ENCODE measurements at places on chromosomes 3 and 15.

DNA sequence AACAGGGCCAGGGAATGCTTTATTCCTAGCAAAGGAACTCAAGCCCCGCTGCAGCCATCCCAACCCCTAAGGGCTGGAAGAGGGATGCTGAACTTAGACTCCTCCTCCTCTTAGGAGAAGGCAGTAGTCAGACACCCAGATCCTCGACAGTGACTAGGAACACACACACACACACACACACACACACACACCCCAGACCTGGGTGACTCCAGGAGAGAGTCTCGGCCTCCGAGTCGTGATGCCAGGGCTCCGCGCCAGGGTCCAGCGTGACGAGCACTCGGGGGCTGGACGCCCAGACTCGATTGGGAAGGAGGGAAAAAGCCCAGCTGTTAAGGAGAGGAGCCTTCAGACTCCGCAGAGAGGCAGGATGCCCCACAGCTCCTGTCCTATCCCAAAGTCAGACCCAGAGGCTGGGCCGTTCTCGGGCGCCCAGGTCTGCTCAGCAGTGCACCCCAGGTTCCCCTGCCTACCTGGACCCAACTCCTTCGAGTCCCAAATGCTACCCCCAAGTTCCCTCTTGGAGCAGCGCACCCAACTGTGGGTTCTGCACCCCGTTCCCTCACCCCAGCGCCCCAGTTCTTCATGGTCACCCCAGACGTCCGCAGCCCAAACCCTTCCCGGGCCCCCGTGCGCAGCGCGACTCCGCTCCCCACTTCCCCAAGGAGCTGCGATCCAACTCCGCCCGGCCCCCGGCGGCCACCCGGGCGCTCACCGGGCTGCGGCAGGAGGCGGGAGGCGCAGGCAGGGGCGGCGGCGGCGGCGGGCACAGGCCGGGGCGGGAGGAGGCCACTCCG lies 421 bp downstream of the BMF start:
- DNase-seq, result no peak

- DNase-seq, result no peak
These were observed 14.2 kb upstream of the TSEN2 start for GRCh38 chr3:12470111-12470510.

DNA sequence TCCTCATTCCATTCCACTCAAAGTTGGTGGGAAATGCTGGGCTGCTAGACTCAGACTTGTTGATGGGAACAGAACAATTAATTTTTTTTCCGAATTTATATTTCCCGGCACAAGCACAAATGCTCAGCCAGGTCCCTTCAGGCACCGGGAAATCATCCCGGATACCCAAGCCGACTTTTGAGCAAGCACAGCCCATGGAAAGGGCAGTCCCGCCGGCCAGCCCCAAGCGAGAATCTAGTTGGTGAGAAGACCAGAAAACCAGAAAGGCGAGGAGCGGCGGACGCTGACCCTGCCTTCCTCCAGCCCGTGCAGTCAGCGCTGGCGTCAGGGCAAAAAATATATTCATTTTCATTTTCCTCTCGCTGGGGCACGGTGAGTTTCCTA lies 763 bp upstream of the ZIC4 start:
- DNase-seq, result no peak

DNA sequence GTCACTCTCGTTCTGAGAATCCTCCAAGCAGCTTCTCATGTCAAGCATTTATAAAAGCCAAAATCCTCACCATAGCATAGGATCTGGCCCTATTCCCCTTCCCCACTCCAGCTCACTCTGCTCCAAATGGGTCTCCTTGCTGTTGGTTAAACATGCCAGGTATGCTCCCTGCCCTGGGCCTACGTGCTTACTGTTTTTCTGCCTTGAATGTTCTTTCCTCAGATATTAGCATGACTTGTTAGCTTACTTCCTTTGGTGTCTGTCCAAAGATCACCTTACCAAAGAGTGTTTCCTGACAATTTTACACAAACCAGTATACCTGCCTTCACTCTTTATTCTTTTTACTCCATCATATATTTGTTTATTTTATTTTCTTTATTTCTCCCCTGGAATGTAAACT lies 33.1 kb upstream of the MYO5C start:
- DNase-seq, result no peak

GRCh38 chr3:50345586-50346234 lies at the start of gene ZMYND10:
Gene ZMYND10 (minus strand): TSS chr3:50345732. CDS start chr3:50345579, 153 bp downstream.
- no peak for DNase-seq

DNA sequence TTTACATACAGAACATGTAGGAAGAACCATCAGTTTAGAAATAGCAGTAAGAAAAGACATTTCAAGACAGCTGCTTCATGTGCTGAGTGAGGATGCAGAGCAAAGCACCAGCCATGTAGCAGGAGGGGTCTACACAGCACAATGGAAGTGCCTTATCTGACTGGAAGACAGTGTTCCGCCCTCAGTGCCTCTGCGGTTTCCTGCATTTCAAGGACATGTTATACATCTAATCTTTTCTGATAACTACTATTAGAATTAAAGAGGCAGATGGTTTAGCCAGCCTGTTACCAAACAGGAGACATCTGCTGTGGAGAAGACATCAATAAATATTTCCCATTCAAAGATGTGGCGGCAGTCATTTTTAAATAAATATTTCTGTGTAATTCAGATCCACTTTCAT lies 10.6 kb downstream of the LSG1 start:
- no peak for DNase-seq

- no peak for DNase-seq
These were observed 42.5 kb downstream of the CHCHD6 start for GRCh38 chr3:126746395-126747177.

DNA sequence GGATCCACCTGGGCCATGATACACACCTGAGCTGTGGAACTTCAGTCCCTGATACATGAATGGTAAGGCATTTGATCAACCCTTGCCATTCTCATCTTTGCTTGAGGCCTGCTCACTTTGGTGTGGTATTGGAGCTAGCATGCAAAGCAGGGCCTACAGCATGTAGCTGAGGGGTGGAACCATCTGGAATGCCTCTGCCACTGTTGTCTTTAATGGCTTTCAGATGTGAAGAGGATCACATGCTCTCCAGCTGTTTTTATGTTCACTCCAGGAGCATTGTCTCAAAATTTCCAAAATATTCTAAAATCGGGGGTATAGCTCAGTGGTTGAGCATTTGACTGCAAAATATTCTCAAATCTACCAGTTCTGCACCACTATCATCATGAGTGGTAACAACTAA lies 64.4 kb upstream of the PHLDB2 start:
- no peak for DNase-seq

- DNase-seq, result no peak
These were observed 4.1 kb downstream of the CORO2B start for GRCh38 chr15:68582864-68583263.

GRCh38 chr3:88882121-88882520 lies 225.3 kb upstream of the EPHA3 start:
- no peak for DNase-seq

- DNase-seq, result no peak
These were observed 5.2 kb upstream of the WNT7A start for GRCh38 chr3:13884851-13885703.

GRCh38 chr3:169952045-169952444 lies 14.6 kb upstream of the SEC62 start:
- DNase-seq, result no peak

GRCh38 chr3:42970557-42970956 lies 8.6 kb upstream of the GASK1A start:
- DNase-seq, result no peak

DNA sequence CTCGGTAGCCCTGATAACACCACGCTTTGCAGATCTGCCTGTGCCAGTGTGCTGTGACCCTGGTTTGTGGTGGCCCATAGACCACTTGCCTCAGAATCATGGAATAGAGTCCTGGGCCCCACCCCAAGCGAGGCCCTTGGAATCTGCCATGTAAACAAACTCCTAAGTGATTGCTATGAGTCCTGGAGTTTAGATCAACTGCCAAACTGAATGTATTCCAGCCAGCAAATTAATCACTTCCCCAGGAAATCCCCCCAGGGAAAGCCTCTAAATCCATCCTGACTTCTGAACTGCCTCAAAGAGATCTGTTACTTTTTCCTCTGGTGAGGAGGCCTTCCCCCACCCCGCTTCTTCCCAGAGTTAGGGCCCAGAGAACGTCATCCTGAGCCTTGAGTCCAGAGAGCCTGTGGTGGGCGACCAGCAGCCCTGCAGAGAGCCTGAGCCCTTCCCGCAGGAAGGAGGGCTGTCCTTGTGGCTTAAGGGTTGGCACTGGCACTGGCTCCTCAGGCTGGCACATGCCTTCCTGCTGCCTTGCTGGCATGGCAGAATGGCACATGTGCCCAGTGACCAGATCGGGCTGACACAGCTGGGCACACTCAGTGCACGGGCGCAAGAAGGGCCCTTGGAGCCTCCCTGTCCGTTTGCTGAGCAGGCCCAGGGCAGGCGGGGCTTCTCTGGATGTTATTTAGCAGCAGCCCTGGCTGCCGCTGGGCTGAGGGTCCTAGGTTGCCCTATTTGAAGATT lies 50.6 kb upstream of the PLXNA1 start:
- no peak for DNase-seq

- DNase-seq, result no peak
These were observed 86.9 kb downstream of the NEO1 start for GRCh38 chr15:73139041-73139743.

GRCh38 chr3:156395961-156396710 lies 158.8 kb downstream of the SSR3 start:
- DNase-seq, result no peak

Measured in activated CD8-positive, alpha-beta memory T cell treated with anti-CD3 and anti-CD28 coated beads for 48 hours (primary cell).